ENCODE measurements at places on chromosomes 1 and 21. TPM values are rescaled to one million over a fixed set of nuclear protein-coding genes. Genes with fewer than 3 reads are reported as not detected.

DNA sequence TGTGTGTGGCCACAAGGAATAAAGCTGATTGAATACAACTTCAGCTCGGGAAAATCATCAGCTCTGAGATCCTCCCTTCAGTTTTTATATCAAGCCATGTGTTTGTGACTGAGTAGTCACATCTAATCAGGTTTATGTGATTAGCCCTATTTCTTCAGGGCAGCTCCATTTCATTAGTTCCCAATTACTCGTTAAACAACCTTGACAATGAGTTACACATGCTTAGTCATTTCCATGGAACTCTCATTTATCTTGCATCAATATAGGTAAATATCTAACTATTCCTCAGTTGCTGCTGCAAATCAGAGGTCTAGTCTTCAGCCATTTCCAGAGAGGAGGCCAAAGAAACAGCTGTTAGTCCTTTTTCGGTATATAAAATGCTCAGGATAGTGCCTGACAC, 16.3 kb downstream of the CRB1 start:
- H3K4me3 ChIP-seq = no peak overlapping the region
- H3K36me3 ChIP-seq = no peaks in the 10 kb centered on the region
- no peaks in the 10 kb centered on the region for H3K4me1 ChIP-seq
- H3K27me3 ChIP-seq = no peaks in the 10 kb centered on the region
- no peak overlapping the region for H3K27ac ChIP-seq

DNA sequence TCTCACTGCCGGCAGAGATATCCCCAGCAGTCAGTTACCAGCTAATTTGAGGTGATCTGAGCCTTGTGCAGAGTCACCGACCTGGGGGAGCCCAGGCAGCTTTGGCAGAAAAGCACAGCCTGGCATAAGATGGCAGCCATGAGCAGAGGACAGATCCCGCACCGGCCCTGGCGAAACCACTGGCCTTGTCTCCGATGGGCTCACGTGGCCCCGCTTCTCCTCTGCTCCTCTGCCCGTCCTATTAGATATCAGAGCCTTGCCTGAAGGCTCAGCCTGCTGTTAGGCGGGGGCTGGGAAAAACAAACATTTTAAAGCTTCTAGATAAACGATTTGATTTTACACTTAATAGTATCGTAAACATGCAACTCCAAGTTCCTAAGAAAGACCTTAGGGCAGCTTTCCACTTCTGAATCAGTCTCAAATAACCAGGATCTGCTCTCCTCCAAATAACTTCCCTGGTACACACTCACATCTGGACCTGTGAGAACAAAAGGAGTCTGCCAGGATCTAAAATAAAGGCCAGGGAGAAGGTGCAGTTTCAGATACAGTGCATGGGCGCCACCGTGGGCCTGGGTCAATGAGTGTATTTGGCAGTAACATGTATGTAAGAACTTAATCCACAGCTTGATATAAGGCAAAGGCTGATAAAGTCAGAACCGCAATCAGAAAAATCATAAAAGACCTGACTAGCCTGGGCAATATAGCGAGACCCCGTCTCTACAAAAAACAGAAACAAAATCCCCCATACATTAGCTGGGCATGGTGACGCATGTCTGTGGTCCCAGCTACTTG, 10.0 kb downstream of the EDARADD start:
- DNase-seq = no peak
- no peaks in the 10 kb centered on the region for H3K27me3 ChIP-seq
- no peaks in the 10 kb centered on the region for H3K4me1 ChIP-seq
- no peak overlapping the region for H3K27ac ChIP-seq
- H3K4me3 ChIP-seq = no peak overlapping the region
- no peaks in the 10 kb centered on the region for H3K36me3 ChIP-seq

GRCh38 chr1:176696109-176696508, 233.1 kb downstream of the PAPPA2 start:
- H3K27me3 ChIP-seq = no peaks in the 10 kb centered on the region
- H3K27ac ChIP-seq = no peak overlapping the region
- H3K4me3 ChIP-seq = no peak overlapping the region
- no peaks in the 10 kb centered on the region for H3K4me1 ChIP-seq
- no peaks in the 10 kb centered on the region for H3K36me3 ChIP-seq

- H3K36me3 ChIP-seq = no peaks in the 10 kb centered on the region
- H3K4me3 ChIP-seq = peak overlapping the region; percentile 68
- DNase-seq = no peak
These were observed 1.1 kb downstream of the PUSL1 start for GRCh38 chr1:1309251-1310108.

- no peaks in the 10 kb centered on the region for H3K4me1 ChIP-seq
- no peak for DNase-seq
- no peak overlapping the region for H3K27ac ChIP-seq
- H3K36me3 ChIP-seq = no peaks in the 10 kb centered on the region
These were observed 87.2 kb downstream of the PEX14 start for GRCh38 chr1:10561955-10562354.

- DNase-seq = no peak
- no peaks in the 10 kb centered on the region for H3K27me3 ChIP-seq
- no peaks in the 10 kb centered on the region for H3K4me1 ChIP-seq
- no peak overlapping the region for H3K27ac ChIP-seq
- H3K4me3 ChIP-seq = no peak overlapping the region
- H3K36me3 ChIP-seq = no peaks in the 10 kb centered on the region
These were observed 497.4 kb downstream of the DISC1 start for GRCh38 chr1:232123775-232124659.

ATP1A4 gene
- not detected for total RNA-seq

SPATA21 gene
- not detected for total RNA-seq

All from ovary (tissue), 10 donors.